ENCODE measurements at places on chromosomes 12 and 14. TPM values are rescaled to one million over a fixed set of nuclear protein-coding genes. Genes with fewer than 3 reads are reported as not detected.

The TOMM20L gene
- not detected for total RNA-seq

GRCh38 chr12:7959701-7960121 lies 23.7 kb upstream of the SLC2A3 start:
- no peaks in the 10 kb centered on the region for H3K27me3 ChIP-seq
- DNase-seq = no peak
- no peak overlapping the region for H3K4me3 ChIP-seq
- no peaks in the 10 kb centered on the region for H3K36me3 ChIP-seq

DNA sequence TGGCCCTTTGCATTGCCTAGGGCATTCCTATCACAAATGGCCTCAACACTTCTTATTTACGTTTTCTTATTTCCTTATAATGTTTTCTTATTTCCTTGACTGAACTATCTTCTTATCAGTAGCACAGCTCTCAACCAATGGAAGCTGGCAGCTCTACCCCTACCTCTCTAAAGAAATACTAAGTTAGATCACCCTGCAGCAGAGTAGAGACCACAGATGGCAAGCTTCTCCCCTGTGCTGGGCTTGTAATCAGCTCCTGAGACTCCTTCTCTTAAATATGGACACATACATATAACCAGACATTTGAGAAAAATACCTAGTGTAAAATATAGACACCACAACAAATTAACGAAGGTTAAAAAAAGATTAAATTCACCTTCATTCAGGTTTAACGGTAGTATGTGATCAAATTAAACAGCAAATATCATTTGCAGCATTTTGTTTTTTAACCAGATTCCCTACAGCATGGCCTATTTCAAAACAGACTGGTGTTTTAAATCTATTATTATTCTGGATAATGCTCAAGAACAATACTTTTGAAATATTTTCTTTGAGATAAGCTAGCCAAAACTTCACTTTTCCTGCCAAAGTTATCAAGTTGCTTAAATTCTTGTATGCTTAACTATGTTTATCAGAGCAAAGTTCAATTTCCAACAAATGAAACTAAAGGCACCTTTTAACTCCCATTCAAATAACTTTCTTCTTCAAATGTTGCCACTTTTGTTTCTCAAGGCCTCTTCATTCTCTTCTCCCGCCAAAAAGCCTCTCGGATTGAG lies 54.3 kb downstream of the SLC41A2 start:
- DNase-seq = no peak
- H3K27me3 ChIP-seq = no peaks in the 10 kb centered on the region
- H3K4me1 ChIP-seq = no peaks in the 10 kb centered on the region
- no peaks in the 10 kb centered on the region for H3K36me3 ChIP-seq
- no peak overlapping the region for H3K4me3 ChIP-seq
- no peak overlapping the region for H3K27ac ChIP-seq

DNA sequence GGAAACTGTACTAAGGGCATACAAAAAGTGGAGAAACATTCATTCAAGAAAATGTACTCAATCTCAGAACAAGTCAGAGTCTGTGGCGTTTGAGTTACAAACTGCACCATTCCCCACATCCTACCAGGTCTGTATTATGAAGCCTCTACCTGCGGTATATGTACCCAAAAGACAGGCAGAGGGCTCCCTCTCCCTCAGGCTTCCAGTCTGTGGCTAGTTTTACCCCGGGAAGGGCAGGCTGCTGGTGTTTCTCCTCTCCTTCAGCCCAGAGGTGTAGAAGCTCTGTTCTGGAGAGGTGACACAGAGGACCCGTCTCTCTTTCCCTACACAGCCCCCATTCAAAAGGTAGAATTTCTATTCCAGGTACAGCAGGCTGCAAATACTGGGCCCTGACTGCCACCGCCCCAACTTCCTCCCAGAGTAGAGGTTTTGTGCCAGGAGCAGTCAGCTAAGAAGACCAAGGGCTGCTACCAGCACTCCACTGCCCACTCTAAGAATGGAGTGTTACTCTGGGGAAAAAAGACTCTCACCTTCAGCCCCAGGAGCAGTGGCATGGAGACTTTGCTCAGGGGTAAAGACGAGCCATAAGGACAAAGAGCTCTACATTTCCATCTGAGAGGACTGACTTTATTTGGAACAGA lies 39.4 kb downstream of the PARP11 start:
- H3K4me1 ChIP-seq = no peaks in the 10 kb centered on the region
- no peak overlapping the region for H3K4me3 ChIP-seq
- H3K27ac ChIP-seq = no peak overlapping the region
- DNase-seq = no peak
- H3K27me3 ChIP-seq = no peaks in the 10 kb centered on the region
- no peaks in the 10 kb centered on the region for H3K36me3 ChIP-seq

DNA sequence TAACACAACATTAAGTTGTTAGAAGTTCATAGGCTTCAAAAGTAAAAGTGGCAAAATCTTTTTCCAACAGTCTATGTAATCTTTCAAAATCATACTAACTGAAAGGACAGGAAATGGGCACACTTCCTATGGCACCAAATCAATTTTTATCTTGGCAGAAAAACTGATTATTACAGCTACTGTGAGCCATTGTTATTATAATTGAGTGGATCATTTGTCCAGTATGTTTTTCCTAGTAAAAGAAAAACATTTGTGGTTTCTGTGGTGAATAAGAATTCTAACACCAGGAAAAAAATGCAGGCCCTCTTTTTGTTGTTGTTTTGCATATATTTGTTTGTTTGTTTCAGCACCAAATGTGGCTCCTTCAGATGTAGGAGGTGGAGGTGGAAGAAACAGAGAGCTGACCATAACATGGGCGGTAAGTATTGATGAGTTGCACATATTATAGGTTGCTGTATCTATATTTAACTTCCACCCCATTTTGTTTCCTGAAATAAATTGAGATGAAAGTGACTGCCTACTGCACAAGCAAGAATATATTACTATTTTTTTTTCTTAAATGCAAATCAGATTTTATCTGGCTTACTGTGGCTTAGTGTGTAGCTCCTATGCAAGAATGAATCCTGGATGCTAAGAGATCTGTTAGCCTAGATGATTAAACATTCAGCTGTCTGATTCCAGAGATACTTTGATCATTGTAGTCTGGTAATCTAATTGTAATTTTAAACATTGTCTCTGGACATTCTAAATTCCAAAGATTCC lies 174.1 kb upstream of the PDZRN4 start:
- no peak for DNase-seq
- no peaks in the 10 kb centered on the region for H3K27me3 ChIP-seq
- H3K4me3 ChIP-seq = no peak overlapping the region
- no peak overlapping the region for H3K27ac ChIP-seq

- H3K4me1 ChIP-seq = no peaks in the 10 kb centered on the region
- H3K36me3 ChIP-seq = no peaks in the 10 kb centered on the region
- H3K4me3 ChIP-seq = no peak overlapping the region
- H3K27me3 ChIP-seq = no peaks in the 10 kb centered on the region
These were observed 124.0 kb downstream of the ESR2 start for GRCh38 chr14:64170181-64170580.

The EID3 gene
- total RNA-seq = 7.8 TPM

The INHBC gene
- not detected for total RNA-seq

The HOXC9 gene
- not detected for total RNA-seq

The GPRC5D gene
- total RNA-seq = not detected

DNA sequence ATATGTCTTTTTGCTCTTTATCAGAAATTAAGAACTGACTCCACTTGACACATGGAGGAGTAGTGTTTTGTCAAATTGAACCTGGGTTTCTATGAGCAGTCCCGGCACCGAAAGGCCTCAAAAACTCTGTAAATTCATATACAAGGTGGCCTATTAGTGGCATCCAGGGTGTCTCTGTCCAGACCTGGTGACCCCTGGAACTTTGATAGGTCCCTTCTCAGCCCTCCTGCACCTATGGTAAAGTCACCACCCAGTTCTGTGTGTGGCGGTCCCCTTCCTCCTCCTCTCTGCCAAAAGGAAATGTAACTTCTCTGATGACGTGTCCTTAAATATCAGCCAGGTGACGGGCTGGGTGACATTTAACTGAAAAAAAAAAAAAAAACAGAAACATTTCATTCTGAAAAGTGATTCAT lies 204.0 kb upstream of the FOXN3 start:
- no peaks in the 10 kb centered on the region for H3K27me3 ChIP-seq
- H3K36me3 ChIP-seq = no peaks in the 10 kb centered on the region
- peaks cover 13% of the 10 kb centered on the region for H3K4me1 ChIP-seq
- H3K27ac ChIP-seq = no peak overlapping the region

- no peaks in the 10 kb centered on the region for H3K36me3 ChIP-seq
- peak overlapping the region; percentile 59 for H3K4me3 ChIP-seq
- peak; percentile 87 for DNase-seq
- peaks cover 10% of the 10 kb centered on the region for H3K4me1 ChIP-seq
These were observed 515 bp upstream of the ABCC9 start for GRCh38 chr12:21941506-21942376.

GRCh38 chr12:124026755-124027745 lies 54.0 kb downstream of the ZNF664 start:
- no peak for DNase-seq
- H3K36me3 ChIP-seq = no peaks in the 10 kb centered on the region
- no peaks in the 10 kb centered on the region for H3K27me3 ChIP-seq
- H3K4me1 ChIP-seq = no peaks in the 10 kb centered on the region
- H3K27ac ChIP-seq = no peak overlapping the region
- no peak overlapping the region for H3K4me3 ChIP-seq

- H3K27ac ChIP-seq = no peak overlapping the region
- no peaks in the 10 kb centered on the region for H3K4me1 ChIP-seq
- H3K27me3 ChIP-seq = peaks cover 3% of the 10 kb centered on the region
- no peak overlapping the region for H3K4me3 ChIP-seq
- DNase-seq = no peak
These were observed 7.9 kb upstream of the DNAH10 start for GRCh38 chr12:123754041-123754772.

DNA sequence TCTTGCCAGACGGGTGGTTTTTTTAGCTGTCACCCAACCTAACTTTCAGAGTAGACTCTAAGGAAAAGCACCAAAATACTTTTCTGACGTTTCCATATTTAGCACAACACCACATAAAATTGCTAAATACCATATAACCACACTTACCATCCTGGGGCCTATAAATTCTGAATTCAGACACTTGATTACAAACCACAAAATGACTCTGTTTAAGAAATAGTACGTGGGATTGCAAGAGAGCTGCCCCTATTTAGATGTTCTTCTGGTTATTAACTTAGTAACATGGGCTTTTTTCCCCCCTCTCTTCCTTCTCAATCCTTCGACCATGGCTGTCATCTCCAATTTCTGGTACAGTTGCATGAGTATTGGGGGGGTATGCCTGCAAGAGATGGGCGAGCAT lies 287.7 kb downstream of the BMP4 start:
- no peak overlapping the region for H3K4me3 ChIP-seq
- H3K27me3 ChIP-seq = no peaks in the 10 kb centered on the region
- no peak overlapping the region for H3K27ac ChIP-seq
- no peaks in the 10 kb centered on the region for H3K4me1 ChIP-seq

DNA sequence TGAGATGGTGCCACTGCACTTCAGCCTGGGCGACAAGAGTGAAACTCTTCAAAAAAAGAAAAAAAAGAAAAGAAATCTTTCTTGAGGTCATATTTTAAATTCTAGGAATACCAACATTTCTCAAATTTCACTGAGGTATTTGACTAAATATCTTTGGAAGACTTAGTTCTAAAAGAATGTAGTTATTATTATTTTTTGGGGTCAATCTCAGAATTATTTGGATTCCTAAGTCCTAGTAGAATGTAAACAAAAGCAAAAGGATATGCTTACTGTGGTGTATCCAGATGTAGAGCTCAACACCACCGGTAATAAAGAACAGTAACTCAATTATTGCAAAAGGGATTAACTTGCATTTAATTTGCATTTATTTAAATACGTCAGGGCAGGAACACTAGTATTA lies 25.0 kb downstream of the PRICKLE1 start:
- DNase-seq = no peak
- H3K36me3 ChIP-seq = no peaks in the 10 kb centered on the region
- no peaks in the 10 kb centered on the region for H3K27me3 ChIP-seq
- no peaks in the 10 kb centered on the region for H3K4me1 ChIP-seq
- H3K4me3 ChIP-seq = no peak overlapping the region
- no peak overlapping the region for H3K27ac ChIP-seq

The AHSA1 gene
- total RNA-seq = 102 TPM

The PLEKHD1 gene
- total RNA-seq = under 0.01 TPM

GRCh38 chr12:21305661-21306060 lies 29.1 kb downstream of the SLCO1A2 start:
- H3K4me1 ChIP-seq = no peaks in the 10 kb centered on the region
- H3K27ac ChIP-seq = no peak overlapping the region
- H3K27me3 ChIP-seq = no peaks in the 10 kb centered on the region
- no peak for DNase-seq
- no peak overlapping the region for H3K4me3 ChIP-seq

The FITM1 gene
- total RNA-seq = not detected

DNA sequence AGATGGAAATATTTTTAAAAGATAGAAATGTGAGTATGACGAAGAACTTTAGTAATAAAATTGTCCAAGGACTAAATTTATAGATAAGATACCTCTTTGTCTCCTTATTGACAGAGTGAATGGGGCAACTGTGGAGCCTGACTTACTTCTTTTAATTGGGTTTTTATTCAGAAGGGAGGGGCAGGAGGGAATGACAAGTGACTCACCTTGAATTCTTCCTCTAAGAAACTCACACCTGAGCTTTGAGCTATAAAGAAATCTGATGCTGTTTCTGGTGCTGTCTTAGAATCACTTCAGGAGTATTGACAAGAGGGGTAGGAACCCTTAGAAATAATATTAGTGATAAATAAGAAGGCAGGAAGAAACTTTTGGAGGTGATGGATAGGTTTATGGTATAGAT lies 951 bp downstream of the NR1H4 start:
- H3K4me3 ChIP-seq = no peak overlapping the region
- no peak overlapping the region for H3K27ac ChIP-seq
- DNase-seq = no peak
- H3K4me1 ChIP-seq = no peaks in the 10 kb centered on the region
- H3K27me3 ChIP-seq = no peaks in the 10 kb centered on the region
- H3K36me3 ChIP-seq = no peaks in the 10 kb centered on the region

- no peaks in the 10 kb centered on the region for H3K27me3 ChIP-seq
- H3K4me1 ChIP-seq = no peaks in the 10 kb centered on the region
- H3K36me3 ChIP-seq = no peaks in the 10 kb centered on the region
- H3K27ac ChIP-seq = no peak overlapping the region
- no peak for DNase-seq
- no peak overlapping the region for H3K4me3 ChIP-seq
These were observed 280.9 kb upstream of the TBX3 start for GRCh38 chr12:114964841-114965240.

The CCDC197 gene
- total RNA-seq = not detected

DNA sequence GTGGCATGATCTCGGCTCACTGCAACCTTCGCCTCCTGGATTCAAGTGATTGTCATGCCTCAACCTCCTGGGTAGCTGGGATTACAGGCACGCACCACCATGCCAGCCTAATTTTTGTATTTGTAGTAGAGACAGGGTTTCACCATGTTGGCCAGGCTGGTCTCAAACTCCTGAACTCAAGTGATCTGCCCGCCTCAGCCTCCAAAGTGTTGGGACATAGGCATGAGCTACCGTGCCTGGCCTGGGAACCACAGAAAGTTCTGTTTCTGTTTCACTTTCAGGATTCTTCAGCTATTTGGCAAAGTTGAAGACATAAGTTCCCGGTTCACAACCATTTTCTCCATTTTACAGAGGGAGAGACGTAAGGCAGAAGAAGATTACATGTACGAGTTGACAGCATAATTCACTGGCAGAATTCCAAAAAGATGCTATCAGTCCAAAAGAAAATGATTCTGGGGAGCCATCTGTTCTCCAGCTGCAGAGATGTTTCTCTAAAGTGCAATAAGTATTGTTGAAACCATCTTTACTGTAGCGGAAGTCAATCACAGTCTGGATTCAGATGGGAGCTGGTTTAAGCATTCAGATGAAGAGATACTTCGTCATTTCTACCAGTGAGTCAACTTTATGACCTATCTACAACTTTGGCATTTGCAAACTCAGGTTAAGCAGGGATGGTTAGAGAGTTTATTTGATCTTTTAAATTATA lies 8.1 kb upstream of the RNF34 start:
- no peaks in the 10 kb centered on the region for H3K4me1 ChIP-seq
- peak overlapping the region; percentile 1 for H3K4me3 ChIP-seq
- DNase-seq = no peak
- peak overlapping the region; percentile 23 for H3K27ac ChIP-seq
- H3K27me3 ChIP-seq = no peaks in the 10 kb centered on the region
